ENCODE measurements at places on chromosomes 7 and 10. TPM values are rescaled to one million over a fixed set of nuclear protein-coding genes. Genes with fewer than 3 reads are reported as not detected.

DNA sequence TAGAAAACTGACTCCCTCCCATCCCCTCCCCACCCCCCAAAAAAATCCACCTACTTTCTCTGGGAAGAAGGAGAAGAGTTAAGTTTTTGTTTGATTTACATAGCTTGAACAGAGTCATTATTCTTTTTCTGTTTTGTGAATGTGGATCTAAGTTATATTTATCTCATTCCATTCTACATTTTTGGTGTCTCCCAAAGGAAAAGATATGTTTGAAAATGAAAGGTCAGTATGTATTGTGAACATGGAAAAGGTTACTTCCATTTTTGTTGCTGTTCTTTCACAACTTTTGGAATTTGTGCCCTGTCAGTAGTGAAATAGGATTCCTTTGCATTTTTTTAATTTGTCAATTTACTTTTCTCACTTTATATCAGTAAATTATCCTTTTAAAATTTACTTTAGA, 547.9 kb downstream of the SUGCT start:
- DNase-seq: no peak

DNA sequence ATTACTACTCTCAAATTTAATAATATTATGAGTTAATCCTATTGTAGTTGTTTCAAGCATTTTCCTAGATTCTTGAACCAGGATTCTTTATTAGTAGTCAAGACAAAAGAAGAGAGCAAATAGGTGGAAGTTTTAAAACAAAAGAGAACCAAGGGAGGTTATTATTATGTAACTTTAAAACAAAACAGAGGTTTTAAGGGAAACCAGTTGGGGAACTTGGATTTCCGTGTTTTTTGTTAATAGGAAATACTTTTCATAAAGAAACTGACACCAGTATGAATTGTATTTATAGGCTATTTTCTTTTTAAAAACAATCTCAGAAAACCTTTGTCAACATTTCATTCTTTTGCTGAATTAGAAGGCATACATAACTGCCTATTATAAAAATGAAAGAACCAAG, 183.9 kb downstream of the WNT2 start:
- DNase-seq: no peak

DNA sequence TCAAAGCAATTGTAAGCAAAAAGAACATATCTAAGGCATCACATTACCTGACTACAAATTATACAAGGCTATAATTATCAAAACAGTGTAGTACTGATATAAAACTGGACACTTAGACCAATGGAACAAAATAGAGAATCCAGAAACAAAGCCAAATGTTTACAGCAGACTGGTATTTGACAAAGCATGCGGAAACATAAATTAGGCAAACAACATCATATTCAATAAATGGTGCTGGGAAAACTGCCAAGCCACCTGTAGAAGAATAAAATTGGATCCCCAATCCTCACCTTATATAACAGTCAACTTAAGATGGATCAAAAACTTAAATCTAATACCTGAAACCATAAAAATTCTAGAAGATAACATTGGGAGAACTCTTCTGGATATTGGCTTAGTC, 240.8 kb upstream of the POM121L12 start:
- no peak for DNase-seq

GRCh38 chr10:25694971-25695370, 239.1 kb upstream of the MYO3A start:
- DNase-seq: no peak

DNA sequence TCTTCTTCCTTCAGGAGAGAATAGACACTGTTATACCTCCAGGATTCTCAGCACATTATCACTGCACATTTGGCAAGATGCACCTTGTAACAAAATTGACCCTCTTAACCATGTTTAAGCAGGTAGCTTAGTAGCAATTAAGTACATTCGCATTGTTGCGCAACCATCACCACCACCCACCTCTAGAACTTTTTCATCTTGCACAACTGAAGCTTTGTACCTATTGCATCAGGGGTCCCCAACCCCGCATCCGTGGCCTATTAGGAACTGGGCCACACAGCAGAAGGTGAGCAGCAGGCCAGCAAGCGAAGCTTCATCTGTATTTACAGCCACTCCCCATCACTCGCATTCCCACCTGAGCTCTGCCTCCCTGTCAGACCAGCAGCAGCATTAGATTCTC, 29.9 kb upstream of the SMURF1 start:
- no peak for DNase-seq

ATOH7 gene
- total RNA-seq: not detected

GPR15LG gene
- not detected for total RNA-seq

All from activated T-cell treated with anti-CD3 and anti-CD28 coated beads, Interleukin-2, amount 50 U/mL, for 4 hours (primary cell).